ENCODE measurements at places on chromosomes 1 and 21.
A peak's percentile ranks its signal among the peaks of the same experiment; 100 is the strongest.

DNA sequence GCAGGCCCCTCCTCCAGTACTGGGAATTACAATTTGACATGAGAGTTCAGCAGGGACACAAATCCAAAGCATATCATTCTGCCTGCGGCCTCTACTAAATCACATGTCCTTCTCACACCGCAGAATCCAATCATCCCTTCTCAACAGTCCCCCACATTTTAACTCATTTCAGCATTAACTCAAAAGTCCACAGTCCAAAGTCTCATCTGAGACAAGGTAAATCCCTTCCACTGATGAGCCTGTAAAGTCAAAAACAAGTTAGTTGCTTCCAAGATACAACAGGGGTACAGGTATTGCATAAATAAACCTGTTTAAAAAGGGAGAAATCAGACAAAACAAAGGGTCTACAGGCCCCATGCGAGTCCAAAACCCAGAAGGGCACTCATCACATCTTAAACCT lies 64.0 kb downstream of the EBNA1BP2 start:
- no peak for DNase-seq

GRCh38 chr1:90925928-90926869 lies 95.6 kb downstream of the ZNF644 start:
- DNase-seq: no peak

- peak; percentile 24 for DNase-seq
Observed at GRCh38 chr21:28884481-28884880, 108.2 kb downstream of the LTN1 start.

DNA sequence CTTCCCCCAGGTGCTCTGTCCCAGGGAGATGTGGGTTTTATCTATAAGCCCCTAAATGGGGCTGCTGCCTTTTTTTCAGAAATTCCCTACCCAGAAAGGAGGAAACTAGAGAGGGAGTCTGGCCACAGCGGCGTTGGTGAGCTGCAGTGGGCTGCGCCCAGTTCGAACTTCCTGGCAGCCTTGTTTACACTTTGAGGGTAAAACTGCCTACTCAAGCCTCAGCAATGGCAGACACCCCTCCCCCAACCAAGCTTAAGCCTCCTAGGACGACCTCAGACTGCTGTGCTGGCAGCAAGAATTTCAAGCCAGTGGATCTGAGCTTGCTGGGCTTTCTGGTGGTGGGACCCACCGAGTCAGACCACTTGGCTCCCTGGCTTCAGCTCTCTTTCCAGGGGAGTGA lies 46.2 kb upstream of the PAPPA2 start:
- DNase-seq: no peak

DNA sequence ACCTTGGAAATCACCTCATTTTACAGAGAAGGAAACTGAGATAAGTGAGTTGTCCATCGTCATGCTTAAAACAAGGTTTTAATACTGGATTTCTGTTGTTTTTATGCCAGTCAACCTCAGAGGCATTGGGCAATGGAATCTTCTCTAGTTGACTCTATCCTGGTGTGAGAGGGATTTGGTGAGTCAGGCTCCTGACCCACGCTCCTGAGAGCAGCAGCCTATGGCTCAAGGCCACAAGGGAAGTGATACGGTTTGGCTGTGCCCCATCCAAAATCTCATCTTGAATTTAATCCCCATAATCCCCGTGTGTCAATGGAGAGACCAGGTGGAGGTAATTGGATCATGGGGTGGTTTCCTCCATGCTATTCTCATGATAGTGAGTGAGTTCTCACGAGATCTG lies 90.1 kb downstream of the TLR5 start:
- no peak for DNase-seq

DNA sequence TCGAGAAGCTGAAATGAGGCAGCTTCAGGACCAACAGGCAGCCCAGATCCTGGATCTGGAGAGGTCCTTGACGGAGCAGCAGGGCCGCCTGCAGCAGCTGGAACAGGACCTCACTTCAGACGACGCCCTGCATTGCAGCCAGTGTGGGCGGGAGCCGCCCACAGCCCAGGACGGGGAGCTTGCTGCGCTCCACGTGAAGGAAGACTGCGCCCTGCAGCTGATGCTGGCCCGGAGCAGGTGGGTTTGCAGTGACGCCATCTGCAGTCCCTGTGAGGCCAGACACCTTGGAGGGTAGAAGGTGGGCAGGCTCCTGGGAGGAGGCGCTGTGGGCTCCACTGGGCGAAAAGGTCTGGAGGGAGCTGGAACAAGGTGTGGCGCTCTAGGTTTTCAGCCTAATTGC lies 39.7 kb downstream of the PCNT start:
- no peak for DNase-seq

DNA sequence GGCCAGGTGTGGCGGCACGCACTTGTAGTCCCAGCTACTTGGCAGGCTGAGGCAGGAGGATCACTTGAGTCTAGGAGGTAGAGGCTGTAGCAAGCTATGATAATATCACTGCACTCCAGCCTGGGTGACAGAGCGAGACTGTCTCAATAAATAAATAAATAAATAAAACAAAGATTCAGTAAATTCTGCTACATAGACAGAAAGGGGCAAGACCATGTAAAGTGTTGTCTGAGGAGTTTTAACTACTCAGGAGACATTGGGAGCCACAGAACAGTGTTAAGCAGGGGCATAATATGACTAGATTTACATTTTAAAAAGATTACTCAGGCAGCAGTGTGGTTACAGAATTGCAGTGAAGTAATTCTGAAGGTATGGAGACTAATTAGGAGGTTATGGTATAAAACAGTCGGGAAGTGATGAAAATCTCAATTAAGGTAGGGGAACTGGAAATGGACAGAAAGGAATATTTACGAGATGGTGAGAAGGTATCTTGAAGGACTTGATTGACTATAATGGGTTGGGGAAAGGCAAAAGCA lies 94.7 kb downstream of the ATP1B1 start:
- DNase-seq: no peak

GRCh38 chr1:164842870-164843269 lies 283.9 kb downstream of the PBX1 start:
- no peak for DNase-seq

Data from inflammatory macrophage treated with lipopolysaccharide for 1 hour (primary cell).